Motor neuron (in vitro differentiated cells): ENCODE measurements at places on chromosomes 4 and X. TPM values are rescaled to one million over a fixed set of nuclear protein-coding genes. Genes with fewer than 3 reads are reported as not detected.

- ATAC-seq = peak; percentile 47
These were observed 201.0 kb upstream of the MAMLD1 start for GRCh38 chrX:150162141-150162540.

GRCh38 chr4:128163177-128164117 lies 102.3 kb downstream of the LARP1B start:
- ATAC-seq = no peak

DNA sequence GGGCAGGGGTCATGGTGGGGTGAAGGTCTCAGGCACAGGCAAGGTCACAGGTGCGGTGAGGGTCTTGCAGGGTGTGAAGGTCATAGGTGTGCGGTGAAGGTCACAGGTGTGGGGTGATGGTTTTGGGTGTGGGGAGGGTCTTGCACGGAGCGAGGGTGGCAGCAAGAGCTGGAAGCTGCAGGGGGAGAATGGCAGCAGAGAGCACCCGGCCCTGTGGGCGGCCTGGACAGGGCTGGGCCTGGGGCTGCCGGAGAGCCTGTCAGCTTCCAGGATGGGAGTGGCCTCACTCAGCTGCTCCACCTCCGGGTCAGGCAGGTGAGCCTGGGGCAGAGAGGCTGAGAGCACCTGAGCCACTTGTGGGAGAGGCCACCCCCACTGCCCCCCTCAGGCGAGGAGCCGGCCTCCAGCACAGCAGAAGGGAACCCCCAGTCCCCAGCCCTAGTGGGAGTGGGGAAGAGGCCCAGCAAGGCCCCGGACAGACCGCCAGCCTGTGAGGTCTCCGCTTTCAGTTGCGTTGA lies 1.5 kb downstream of the MSANTD1 start:
- peak; percentile 33 for ATAC-seq

DNA sequence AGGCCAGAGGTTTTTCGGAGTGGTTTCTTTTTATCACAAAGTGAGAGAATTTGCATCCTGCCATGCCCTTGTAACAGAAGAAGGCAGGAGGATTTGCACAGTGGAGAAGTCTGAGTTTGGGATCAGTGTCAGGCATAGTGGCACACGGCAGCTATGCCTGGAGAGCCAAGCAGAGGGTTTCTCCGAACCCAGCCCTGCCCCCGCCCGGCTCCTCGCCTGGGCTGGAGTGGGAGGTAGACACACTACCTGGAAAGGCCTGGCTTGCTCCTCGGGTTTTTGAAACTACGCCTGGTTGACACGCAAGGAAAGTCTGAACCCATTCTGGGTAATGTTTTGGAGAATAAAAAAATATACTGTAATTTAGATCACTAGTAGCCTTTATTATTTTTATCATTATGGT lies 1653.6 kb upstream of the TENM3 start:
- no peak for ATAC-seq

The SLC25A5 gene
- 158 and 177 TPM in 2 replicates for total RNA-seq
